SJCRH30 (cell line): ENCODE measurements at places on chromosomes 13 and 19.

GRCh38 chr13:30712536-30713532 lies 22.5 kb upstream of the ALOX5AP start:
- no peak for DNase-seq

- no peak for DNase-seq
These were observed 955 bp downstream of the ZNF274 start for GRCh38 chr19:58183817-58184215.

- no peak for DNase-seq
These were observed 77.4 kb downstream of the CYSLTR2 start for GRCh38 chr13:48731001-48731658.

DNA sequence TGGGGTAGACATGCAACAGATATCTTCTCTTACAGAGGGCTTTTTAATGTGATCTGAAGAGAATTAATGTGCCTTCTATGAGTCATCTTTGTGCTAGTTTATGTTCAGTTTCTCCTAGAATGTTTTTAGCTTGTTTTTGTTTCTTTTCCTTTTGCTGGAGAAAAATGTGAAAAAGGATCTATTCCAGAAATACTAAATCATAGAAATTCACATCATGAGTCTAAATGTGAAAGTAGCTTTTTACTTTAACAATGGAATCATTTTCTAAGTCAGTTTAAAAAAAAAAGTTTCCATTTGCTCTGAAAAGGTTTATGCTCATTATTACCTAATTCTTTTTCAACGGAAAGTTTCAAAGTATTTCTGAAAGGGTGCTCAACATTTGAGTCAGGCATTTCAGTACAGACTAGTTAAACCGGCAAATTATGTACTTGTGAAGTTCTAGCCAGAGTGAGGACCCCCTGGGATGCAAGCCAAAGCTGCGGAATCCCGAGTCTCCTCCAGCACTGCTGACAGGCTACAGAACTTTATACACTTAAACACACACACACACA lies 72.9 kb downstream of the SPATA13 start:
- no peak for DNase-seq

- no peak for DNase-seq
These were observed 32.2 kb downstream of the DEDD2 start for GRCh38 chr19:42185277-42185676.

DNA sequence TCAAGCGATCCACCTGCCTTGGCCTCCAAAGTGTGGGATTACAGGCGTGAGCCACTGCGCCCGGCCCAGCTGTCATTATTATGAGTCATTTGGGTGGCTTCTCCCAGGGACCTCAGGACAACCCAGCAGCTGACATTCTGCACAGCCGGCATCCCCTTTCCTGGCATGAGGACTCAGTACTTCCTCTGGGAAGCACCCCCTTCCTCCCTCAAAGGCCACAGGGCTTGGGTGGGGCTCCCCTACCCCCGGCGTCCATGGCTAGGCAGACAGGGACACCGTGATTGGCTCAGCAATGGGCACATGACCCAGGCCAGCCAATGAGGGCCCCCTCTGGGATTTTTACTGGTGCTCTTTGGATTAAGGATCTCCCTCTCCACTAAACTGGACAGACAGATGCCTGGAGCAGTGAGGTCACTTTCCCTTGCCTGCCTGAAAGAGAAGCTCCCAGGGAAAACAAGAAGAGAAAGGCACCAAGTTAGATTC lies 6.0 kb downstream of the KANK2 start:
- DNase-seq: peak; percentile 99

GRCh38 chr19:18414504-18415177 lies 4.6 kb upstream of the SSBP4 start:
- no peak for DNase-seq

DNA sequence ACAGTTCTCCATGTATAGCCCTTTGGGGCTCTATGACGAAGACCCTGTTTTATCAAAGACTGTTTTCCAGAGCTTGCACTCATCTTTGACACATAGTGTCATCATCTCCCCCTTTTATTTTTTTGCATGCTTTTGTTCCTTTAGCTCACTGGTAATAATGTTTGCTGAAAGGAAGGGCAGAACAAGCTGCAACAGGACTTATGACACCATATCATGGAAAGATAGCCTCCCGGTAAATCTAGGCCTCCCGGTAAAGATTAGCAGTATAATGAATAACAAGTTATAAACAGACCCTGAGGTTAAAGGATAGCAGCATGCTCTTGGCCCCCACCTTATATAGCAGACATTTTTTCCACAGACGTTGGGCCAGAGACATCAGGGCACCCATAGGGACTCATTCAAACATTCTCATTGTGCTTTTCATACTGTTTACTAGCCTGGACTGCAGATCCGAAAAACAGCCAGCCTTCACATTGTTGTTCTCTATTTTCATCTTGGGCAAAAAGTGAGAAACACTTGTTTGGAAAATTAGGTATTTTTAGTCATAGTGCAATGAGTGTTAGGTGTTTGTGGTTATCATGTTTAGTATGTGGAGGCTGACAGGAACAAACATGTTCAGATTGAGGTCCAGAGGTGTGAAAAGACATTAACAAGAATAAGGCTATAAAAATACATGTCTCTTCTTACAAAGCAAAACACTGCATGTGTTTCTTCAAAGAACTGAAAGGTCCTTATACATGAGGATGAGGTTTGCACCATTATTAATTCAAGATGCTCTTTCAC lies 136.9 kb upstream of the SPRY2 start:
- no peak for DNase-seq

- no peak for DNase-seq
These were observed 377.6 kb downstream of the IRS2 start for GRCh38 chr13:109408591-109409382.

- DNase-seq: peak; percentile 41
These were observed 1.5 kb downstream of the TCF3 start for GRCh38 chr19:1650650-1651567.

DNA sequence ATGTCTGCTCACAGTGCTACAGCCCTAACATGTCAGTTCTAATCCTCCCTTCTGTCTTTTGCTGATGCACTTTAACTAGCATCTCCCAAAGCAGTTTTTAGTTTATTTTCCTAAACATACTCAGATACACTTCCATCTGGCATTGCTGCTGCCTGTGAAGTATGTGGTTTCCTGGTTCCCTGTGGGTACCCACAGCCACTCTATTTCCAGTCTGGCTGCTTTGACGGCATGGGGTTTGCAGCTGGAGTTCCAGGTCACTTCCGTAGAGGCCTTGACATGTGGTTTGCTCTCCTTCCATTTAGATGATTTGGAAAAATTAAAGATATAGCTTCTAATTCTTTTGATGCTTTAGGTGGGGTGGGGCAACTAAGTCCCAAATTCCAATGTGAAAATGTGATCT lies 375.5 kb downstream of the PCDH20 start:
- peak; percentile 3 for DNase-seq

DNA sequence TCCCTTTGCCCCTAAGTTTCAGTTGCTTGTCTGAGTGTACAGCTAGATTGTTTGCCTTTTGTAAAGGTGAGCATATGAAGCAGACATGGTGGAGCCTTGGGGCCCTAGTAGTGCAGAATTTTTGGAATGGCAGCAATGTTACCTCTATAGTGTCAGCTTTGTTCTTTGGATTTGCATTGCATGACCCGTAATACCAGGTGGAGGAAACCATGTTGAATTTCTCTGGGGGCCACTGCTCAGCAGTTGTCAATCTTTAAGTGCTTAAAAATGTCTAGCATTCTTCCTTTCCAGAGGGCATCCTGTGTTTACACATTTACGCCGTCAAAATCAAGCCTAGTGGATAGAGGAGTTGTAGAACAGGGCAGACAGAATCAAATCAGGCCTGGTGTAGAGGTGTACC lies 303.3 kb downstream of the ATP8A2 start:
- DNase-seq: no peak

DNA sequence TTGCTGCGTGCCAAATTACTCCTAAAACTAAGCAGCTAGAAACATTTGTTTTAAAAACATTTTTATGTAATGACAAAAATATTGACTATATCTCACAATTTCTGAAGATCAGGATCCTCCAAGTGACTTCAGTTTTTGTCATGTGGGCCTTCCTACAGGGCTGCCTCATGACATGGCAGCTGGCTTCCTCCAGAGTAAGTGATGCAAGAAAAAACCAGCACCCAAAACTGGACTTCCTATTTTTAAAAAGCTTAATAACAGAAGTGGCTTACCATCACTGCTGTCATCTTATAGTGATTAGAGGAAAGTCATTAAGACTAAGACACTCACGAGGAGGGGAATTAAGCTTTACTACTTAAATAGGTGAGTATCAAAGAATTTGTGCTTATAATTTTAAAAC lies 681.7 kb downstream of the PCDH17 start:
- DNase-seq: no peak

DNA sequence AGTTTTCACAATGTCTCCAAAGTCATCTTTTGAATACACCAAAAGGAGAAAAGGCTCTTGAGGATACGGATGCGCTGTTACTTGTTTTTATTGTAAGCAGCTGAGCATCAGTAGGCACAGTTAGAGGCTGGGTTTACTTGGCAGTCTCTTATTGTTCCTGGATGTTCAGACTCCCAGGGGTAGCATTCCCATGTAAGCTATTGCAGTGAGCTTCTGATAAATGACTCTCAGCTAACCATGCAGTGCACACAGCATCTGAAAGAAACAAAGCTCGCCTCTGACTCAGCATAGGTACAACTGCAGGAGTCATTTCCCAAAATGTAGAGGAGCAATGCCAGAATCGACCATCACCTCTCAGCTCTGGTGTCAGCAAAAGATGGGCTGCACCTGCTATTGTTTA lies 84.8 kb downstream of the DCT start:
- no peak for DNase-seq

DNA sequence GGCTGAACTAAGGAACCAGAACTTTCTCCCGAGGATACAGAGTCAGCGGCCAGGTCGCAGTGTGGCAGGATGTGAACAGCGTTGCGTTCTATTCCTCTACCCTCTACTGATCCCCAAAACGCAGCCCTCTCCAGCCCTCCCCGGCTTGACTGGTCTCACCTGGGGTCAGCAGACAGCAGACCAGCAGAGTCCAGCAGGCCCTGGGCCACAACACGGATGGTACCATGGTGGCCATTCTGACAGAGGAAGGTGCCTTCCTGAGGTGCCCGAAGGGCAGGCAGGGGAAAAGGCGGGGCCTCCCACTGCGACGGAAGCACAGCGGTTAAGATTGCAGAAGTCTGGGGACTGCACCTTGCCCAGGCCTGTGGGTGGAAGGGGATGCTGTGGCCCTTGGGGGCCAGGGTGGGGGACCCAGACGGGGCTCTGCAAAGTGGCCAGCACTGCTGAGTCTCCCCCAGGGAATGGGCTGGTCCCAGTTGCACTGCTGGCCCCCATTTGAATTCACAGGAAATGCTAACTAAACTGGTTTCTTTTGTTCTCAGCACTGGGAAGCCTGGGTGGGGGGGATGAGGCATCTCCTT lies at the start of gene ICAM3:
ICAM3 (minus strand) TSS at position 245 of the 581 bp plus-strand sequence; CDS start at position 235, 10 bp downstream.
- no peak for DNase-seq

DNA sequence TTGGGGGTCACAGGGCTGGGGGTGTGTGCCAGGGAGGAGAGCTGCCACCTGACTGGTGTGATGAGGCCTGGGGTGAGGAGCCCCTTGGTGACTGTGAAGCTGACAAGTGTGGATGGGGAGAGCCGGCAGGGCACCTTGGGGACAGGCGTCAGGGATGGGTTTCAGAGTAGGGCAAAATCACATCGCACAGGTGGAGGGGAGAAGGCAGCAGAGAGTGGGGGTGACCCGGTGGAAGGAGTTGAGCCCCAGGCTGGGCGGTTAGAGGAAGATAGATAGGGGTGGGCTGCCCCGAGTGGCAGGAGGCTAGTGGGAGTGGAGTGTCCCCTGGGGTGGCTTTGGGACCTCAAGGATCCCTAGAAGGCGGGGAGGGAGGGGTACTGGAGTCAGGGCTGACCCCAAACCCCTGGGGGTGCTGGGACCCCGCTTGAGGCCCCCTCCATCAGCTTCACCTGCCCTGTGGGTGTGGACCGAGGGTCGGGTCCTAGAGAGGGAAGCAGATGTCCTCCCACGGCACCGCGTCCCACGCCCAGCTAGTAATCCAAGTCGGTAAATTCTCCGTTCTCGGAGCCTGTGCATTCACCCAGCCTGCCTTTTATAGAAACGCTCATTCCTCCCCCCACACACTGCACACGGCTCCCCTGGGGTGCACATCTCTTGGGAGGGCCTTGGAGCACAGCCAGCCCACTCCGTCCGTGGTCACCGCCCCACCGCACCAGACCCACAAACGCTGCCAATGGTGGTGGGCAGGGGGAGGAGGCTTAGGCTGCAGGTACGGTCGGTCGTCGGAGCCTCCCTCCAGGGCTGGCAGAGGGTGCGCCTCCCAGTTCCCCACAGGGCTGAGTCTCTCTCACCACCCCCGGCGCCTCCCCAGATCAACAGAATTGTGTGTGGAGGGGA lies 2.4 kb downstream of the CTXN1 start:
- DNase-seq: no peak

DNA sequence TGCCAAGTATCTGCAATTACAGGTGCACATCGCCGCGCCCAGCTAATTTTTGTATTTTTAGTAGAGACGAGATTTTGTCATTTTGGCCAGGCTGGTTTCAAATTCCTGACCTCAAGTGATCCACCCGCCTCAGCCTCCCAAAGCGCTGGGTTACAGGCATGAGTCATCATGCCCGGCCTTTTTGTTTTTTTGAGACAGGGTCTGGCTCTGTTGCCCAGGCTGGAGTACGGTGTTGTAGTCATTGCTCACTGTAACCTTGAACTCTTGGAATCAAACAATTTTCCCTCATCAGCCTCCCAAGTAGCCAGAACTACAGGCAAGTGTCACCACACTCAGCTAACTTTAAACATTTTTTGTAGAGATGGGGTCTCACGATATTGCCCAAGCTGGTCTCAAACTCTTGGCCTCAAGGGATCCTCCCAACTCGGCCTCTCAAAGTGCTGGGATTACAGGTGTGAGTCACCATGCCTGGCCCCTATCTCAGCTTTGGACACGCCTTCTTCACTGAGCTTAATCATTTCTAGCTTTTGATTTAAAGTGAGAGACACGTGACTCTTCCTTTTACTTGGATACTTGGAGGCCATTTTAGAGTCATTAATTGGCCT lies 4.0 kb upstream of the IRGC start:
- no peak for DNase-seq

- DNase-seq: no peak
These were observed 11.5 kb downstream of the TECR start for GRCh38 chr19:14540741-14541525.
